ENCODE measurements at places on chromosomes 7 and 10.

DNA sequence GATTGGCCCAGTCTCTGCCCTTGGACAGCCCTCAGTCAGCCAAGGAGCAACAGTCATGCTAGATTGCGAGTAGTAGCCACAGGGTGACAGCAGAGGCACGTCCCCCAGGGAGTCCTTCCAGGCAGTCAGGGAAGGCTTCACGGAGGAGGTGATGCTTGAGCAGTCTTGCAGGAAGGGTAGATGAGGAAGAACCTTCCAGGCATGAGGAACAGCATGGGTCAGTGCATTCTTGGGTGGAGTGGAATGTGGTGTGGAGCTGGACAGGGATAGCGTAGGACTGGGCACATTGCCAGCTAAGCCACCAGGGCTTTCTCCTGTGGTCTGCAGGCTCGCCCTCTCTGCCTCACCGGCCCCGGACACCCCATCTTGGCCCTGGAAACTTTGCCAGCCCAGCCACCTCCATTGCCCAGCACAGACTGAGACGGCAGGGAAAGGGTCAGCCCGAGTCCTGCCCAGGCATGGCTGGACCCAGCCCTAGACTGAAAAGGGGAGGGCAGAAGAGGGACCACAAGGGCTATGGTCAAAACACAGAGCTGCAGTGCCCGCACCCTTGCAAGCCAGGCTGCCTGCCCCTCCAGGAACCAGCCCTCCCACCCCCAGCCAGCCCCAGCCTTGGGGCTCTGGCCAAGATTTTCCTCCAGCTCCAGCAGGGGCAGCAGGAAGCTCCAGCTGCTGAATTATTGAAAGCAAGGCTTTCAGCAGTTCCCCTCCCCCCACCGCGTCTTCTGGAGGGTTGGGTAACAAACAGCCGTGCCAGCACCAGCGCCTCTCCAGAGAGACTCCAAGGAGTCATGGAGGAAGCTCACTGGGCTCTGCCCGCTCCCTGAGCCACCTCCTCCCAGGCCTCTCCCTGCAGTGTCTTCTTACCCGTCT is 18.7 kb downstream of the SRRM3 start:
- no peak for DNase-seq

DNA sequence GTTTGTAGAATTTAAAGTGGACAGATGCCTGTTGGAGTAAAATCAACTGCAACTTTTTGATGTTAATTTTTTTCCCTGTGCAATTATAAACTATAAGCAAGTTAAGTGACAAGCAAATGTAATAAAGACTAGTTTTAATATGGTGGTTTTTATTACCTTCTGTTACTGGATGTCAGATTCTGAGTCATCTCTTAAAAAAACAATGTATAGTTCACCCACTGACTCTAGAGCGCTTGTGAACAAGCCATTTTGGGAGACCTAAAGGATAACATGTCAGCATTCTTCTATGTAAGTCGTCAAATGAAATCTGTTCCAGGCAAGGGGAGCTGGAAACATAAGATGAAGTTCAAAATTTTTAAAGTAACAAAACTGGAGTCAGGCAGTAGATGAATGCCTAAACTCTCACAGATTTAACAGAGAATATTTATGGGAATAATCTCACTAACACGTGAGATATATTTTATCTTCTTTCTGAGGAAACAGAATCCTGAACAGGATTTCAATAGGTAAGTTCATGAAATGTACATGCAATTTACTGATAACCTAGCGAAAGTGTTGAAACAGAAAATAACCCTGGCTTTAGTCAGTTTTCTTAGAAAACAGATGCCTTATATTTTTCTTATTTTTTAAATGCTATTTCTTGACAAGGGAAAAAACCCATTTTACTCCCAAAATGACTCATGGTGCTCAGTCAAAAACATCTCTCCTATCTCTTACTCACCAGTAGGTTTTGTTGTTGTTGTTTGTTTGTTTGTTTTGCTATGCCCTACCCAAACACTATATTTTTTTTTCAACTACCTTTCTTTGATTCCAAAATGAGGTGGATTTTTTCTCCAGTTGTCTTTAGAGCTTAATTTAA is 91.7 kb downstream of the SLC39A12 start:
- DNase-seq: peak; percentile 36

GRCh38 chr10:69004821-69005220 is 16.2 kb downstream of the KIFBP start:
- DNase-seq: no peak

DNA sequence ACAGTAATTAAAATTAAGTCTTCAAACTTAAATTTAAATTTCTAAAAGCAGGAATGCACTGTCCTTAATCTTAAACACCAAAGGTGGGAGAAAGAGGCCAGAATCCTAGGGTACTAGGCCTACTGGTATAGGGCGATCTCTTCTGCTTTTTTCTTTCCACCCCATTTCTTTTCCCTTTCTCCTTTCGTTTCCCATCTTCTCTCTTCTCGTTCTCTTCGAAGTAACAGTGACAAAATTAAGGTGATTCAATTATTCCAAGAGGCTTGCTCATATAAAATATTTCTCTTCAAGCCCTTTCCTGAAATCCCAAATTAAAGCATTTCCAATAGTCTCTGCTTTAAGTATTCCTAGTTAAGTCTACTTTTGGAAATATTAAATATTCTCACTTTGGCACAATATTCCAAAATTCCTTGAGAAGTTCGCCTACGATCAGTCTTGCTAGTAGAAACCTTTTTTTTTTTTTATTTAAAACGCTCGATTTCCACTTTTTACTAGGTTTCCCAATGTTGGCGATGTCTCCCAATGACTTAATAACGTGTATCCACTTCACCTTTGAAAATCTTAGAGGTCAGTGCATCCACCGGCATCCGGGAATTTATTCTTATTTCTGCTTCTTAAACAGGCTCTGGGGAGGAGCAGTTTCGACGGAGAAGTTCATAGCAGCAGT is 765 bp upstream of the LCOR start:
- DNase-seq: no peak

- no peak for DNase-seq
Measured at GRCh38 chr7:96330193-96330592, 8.3 kb upstream of the SLC25A13 start.

GRCh38 chr7:123871998-123872867 is 27.3 kb downstream of the HYAL4 start:
- peak; percentile 3 for DNase-seq

DNA sequence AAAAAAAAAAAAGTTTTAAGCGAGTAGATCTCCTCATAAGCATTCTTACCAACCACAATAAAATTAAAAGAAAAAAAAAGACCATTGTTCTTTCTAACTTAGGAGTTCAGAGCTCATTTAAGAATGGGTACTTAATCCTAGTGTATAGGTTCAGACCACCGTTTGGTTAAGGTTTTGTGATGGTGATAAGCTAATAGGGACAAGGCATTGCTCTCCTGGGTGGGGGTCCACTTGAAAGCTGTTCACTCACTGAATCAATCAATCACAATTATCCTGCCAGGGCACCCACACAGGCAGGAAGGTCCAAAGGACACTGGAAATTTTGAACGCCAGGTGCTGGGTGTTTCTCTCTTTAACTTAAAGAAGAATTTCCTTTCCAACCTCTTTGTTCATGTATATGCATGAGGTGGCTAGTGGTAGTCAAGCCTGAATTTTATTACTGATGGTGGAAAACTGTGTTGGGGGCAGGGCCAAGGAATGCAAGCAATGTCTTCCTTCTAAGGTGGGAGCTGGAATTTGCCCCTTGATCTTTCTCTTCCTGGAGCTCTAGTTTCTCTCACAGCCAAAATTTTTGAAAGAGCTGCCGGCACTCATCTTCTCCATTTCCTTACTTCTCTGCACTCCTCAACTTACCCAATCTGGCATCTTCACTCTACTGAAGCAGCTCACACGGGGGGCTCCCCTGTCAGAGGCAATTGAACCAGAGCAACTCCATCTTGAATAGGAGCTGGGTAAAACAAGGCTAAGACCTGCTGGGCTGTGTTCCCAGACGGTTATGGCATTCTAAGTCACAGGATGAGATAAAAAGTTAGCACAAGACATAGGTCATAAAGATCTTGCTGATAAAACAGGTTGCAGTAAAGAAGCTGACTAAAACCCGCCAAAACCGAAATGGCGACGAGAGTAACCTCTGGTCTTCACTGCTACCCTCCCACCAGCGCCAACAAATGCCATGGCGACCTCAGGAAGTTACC is 7.5 kb upstream of the FAM131B start:
- DNase-seq: no peak

DNA sequence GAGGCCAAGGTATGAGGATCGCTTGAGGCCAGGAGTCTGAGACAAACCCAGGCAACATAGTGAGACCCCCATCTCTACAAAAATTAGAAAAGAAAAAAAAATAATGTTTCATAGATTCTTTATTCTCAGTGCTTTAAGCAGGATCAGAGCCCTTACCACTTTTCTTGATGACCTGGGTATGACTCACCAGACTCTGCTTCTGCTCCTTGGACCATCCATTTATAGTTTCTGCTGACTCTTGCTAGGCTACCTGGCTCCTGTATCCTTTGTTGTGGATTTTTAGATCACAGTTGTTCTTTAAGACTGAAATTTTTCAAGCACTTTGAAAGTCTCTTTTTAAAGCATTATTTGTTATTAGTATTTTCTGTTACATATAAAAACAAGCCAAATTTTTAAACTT is 411.1 kb downstream of the GFRA1 start:
- DNase-seq: no peak

DNA sequence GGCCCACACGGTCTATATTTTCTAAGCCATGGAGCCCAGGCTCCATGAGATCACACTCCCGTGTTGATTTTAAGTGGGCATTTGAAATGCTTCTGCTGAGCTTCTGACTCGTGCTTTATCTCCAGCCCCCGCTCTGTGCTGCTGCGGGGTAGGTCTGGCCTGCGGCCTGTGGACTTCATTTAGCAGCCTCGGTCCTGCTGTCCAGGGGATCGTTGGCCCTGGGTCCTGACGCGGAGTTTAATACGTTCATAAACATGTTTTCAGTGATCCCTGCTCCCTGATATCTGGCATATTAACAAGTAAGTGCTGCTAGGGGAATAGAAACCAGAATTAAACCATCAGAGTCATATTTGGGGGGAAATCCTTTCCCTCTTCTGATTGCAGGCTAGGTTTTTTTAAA is 540.3 kb upstream of the MGMT start:
- DNase-seq: no peak

DNA sequence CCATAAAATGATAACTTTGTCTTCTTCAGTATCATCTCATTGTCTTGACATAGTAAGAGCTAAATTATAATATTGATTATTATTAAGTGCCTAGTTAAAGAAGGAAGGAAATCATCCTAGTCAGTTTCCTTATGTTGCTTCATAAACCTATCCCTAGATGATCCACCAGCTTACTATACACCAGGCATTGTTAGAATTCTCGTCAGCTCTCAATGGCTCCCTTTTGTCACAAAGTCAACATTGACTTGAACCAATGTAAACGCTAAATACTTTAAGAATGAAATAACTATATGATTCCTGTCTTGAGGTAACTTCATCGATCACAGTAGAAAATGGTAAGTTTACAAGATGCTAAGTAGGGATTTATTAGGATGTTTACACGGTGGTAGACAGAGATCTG is 1162.9 kb downstream of the CNTNAP2 start:
- no peak for DNase-seq

GRCh38 chr7:28572321-28573058 is 160.2 kb downstream of the CREB5 start:
- no peak for DNase-seq

- DNase-seq: no peak
Measured at GRCh38 chr10:91389636-91390512, 20.3 kb upstream of the HECTD2 start.

GRCh38 chr7:42065942-42066341 is 171.1 kb downstream of the GLI3 start:
- DNase-seq: no peak

DNA sequence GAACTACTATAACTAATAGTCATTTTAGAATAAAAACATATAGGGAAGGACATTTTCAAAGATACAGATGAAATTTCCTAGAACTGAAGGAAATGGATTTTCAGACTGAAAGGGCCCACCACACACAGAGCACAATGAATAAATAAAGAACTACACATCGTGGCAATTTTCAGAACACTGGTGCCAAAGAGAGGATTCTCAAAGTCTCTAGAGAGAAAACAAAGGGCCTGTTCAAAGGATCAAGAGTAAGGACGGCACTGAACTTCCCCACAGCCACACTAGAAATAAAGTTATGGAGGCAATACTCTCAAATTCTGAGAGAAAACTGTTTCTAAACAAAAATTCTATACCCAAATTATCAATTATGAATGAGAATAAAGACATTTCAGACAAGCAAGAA is 21.9 kb downstream of the NAPEPLD start:
- DNase-seq: no peak

GRCh38 chr7:35797311-35797710 is 3.5 kb upstream of the SEPTIN7 start:
- no peak for DNase-seq

- no peak for DNase-seq
Measured at GRCh38 chr10:67471022-67471421, 225.0 kb downstream of the CTNNA3 start.

DNA sequence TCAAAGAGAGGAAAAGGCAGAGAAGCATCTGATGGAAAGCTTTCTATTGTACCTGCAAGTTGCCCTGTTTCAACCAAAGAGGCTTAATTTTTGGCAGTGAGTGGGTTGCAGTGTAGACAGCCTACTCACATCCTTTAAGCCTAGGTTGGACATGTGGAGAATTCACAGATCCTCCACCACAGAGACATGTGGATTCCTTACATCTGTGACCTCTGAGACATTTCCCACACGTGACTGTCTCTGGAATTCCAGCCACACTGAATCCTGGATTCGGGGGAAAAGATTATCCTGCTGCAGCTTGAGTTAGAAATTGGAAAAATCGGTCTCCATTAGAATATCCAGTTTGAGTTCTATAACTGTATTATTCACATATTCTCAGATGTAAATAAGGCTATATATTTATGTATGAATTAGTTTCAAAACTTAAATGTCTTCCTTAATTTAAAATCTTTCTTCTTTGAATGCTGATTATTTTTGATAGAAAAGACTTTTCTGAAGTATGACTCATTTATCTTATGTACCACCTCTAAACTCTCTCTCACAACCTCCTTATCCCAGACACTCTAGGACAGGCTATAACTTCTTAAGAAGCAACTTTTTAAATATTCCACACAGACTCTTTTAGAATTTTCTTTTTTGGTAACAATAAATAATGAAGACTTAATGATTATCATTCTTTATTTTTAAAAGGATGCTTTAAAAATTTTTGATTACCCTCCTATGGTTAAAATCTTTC is 123.3 kb downstream of the TWIST1 start:
- no peak for DNase-seq

- no peak for DNase-seq
Measured at GRCh38 chr10:101843032-101844021, at the start of gene KCNIP2. Gene KCNIP2, minus strand, starts transcription at chr10:101843800. Its CDS starts 232 bp downstream, at chr10:101843568.

All from fibroblast of skin of left quadriceps (primary cell).